Progenitor cell of endocrine pancreas (in vitro differentiated cells): ENCODE measurements at places on chromosomes 5 and 9. TPM values are rescaled to one million over a fixed set of nuclear protein-coding genes. Genes with fewer than 3 reads are reported as not detected.

DNA sequence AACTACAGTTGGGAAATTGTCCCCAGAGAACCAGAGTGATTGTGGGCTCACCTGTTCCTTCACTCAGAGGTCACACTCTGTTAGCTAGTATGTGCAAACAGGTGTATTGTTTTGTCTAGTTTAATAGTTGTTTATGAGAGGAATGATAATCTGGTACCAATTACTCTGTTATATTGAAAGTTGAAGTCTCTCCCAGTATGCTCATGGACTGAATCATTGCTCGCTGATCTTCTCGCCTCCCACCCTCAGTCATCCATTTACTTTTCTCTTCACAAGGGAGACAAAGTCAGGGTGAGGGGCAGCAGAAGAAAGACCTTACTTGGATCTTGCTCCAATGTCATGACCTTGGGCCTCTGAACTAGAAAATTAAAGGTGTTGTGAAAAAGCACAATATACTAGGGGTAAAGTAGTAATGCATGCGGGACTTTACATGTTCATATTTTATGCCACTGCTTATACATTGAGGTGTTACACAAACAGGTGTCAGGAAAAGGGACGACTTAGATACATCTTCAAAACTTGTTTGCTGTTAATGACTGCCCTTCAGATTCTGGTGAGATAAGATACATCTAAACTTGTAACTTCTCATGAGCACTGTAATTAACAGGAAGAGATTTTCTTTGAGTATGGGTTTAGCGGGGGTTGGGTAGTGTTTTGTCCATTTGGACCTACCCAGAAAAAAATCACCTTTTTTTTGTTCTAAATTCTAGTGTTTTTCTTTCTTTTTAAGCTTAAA lies 36.9 kb downstream of the LNPEP start:
- DNase-seq = no peak

DNA sequence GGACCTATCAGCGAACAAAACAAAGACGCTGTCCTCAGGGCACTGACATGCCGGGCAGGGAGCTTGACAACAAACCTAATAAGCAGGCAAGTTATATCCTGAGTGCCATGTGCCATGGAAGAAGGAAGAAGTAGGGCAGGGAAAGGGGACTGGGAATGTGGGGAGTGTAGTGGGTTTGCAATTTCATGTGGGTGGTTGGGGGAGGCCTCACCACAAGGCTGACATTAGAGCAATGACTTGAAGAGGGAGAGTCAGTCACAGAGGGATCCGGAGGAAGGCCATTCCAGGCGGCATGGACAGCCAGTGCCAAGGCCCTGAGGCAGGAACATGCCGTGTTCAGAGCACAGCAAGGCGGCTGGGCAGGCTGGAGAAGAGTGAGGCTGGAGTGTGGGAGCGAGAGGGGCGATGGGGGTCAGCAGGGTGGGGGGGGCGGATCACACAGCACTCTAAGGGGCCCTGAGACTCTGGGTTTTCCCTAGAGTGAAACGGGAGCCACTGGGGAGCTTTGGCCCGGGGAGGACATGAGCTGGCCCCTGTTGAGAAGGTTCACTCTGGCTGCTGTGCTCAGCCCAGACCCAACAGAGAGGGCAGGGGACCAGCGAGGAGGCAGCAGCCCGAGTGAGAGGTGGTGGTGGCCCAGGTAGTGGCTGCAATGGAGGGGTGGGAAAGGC lies 86.3 kb downstream of the STK10 start:
- DNase-seq = no peak

The TYRP1 gene
- not detected in 2 replicates for total RNA-seq

The SOWAHA gene
- total RNA-seq = 0.98 and 1.3 TPM in 2 replicates

The GLRA1 gene
- not detected in 2 replicates for total RNA-seq
